Type B pancreatic cell (in vitro differentiated cells): ENCODE measurements at places on chromosomes 13 and 19. TPM values are rescaled to one million over a fixed set of nuclear protein-coding genes. Genes with fewer than 3 reads are reported as not detected.

DNA sequence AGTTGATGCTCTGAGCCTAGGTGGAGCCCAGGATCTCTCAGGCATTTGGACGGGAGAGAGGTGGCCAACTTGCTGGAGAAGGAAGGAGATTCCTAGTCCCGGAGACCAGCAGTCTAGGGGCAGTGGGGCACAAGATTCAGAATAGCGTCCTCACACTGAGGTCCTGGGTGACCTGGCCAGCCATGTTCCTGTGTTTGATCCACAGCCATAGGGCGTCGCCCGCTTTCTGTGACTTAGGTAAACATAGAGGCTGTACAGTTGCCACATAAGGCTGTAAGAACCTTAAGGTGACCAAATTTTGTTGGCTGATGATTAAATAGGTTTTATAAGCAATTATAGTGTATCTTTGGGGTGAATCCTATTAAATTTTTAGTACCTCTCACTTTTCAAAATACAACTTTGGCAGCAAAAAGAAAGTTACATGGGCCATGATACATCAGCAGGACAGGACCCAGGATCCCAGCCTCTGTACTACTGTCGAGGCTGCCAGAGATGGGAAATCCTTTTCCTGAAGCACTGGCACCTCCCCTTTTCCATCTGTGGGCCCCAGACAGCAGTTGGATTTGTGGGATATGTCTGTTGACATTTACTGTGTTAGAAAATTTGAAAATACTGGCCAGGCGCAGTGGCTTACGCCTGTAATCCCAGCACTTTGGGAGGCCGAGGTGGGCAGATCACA, 37.5 kb downstream of the TSSK6 start:
- H3K27me3 ChIP-seq = no peaks in the 10 kb centered on the region
- H3K36me3 ChIP-seq = peaks cover 3% of the 10 kb centered on the region
- peaks cover 37% of the 10 kb centered on the region for H3K4me1 ChIP-seq
- H3K4me3 ChIP-seq = no peak overlapping the region
- H3K27ac ChIP-seq = no peak overlapping the region

- H3K27ac ChIP-seq = no peak overlapping the region
- no peaks in the 10 kb centered on the region for H3K27me3 ChIP-seq
- H3K4me1 ChIP-seq = peaks cover 14% of the 10 kb centered on the region
Observed at GRCh38 chr19:48194844-48195830, 24.7 kb downstream of the ZSWIM9 start.

DNA sequence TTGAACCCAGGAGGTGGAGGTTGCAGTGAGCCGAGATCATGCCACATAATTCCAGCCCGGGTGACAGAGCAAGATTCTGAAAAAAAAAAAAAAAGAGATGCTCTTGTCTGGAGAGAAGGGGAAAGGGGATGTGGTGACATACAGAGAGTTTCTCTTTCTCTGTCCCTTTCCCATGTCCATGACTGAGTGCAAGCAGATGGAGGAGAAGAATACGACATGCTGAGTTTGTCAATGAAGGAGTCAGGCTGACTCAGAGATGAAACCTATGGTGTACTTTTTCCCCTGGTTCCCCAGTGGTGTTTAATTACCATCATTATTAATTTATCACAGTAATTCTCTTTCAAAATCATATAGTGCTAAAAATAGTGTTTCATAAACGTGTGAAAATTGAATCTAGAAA, 448.8 kb downstream of the FOXO1 start:
- peaks cover 3% of the 10 kb centered on the region for H3K27me3 ChIP-seq
- peaks cover 9% of the 10 kb centered on the region for H3K4me1 ChIP-seq
- no peak overlapping the region for H3K27ac ChIP-seq
- no peak for DNase-seq
- H3K36me3 ChIP-seq = no peaks in the 10 kb centered on the region

The TUBA3C gene
- total RNA-seq = not detected in 2 replicates

DNA sequence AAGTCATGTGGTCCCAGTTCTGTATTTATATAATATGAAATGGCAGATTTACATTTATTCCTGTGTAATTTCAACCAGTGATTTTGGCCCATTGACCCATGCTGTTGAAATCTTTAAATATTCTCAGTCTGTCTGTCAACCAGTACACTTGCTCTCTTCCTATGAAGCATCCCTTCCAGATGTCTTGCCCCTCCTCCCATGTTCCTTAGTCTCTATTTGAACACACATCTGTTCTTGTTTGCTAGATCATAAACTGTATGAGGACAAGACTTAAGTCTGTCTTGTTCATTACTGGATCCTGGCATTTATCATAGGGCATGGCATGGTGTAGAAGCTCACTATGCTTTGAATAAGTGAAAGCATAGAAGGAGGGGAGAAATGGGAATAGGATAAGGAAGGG, 34.9 kb downstream of the STARD13 start:
- DNase-seq = no peak
- peaks cover 9% of the 10 kb centered on the region for H3K4me1 ChIP-seq
- H3K27me3 ChIP-seq = no peaks in the 10 kb centered on the region
- H3K4me3 ChIP-seq = no peak overlapping the region
